ENCODE measurements at places on chromosomes 7 and 10.

- peak; percentile 82 for DNase-seq
These were observed 57.9 kb upstream of the TMEM72 start for GRCh38 chr10:44853148-44853734.

GRCh38 chr10:60148266-60148840, 241.3 kb downstream of the ANK3 start:
- peak; percentile 78 for DNase-seq

GRCh38 chr10:68331455-68332258, at the start of gene HNRNPH3:
Gene HNRNPH3 (plus strand): TSS chr10:68332064. CDS start chr10:68337222, 5,158 bp downstream.
- DNase-seq: peak; percentile 98

- no peak for DNase-seq
These were observed 111.7 kb upstream of the STEAP1B start for GRCh38 chr7:22611758-22612079.

DNA sequence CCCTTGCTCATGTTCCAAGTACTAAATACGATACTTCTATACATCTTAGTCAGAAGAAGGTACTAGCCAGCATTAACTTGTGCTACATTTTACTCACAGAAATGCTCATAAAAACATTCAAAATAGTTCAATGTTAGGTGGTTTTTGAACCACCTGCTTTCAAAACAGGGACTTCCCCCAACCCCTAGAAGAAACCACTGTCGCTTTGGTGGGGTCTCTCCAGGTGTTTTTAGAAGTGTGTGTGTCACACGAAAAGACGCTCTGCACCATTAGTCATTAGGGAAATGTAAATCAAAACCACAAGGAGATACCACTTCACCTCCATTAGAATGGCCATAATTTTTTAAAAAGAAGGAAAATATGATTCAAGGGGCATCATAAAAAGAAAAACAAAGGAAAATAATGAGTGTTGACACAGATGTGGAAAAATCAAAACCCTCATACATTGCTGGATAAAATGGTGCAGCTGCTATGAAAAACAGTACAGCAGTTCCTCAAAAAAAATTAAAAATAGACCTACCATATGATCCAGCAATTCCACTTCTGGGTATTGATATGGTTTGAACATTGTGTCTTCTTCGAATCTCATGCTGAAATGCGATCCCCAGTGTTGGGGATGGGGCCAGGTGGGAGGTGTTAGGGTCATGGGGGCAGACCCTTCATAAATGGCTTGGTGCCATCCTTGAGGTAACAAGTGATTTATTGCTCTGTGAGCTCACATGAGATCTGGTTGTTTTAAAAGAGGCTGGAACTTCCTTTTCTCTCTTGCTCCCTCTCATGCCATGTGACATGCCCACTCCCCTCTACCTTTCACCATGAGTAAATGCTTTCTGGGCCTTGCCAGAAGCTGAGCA, 74.2 kb downstream of the MALSU1 start:
- DNase-seq: no peak

- no peak for DNase-seq
These were observed 3.6 kb downstream of the HERPUD2 start for GRCh38 chr7:35691366-35691765.

Data from fibroblast of skin of scalp (primary cell).